ENCODE measurements at places on chromosomes 3 and 15. TPM values are rescaled to one million over a fixed set of nuclear protein-coding genes. Genes with fewer than 3 reads are reported as not detected.
A peak's percentile ranks its signal among the peaks of the same experiment; 100 is the strongest.

Gene REC114
- polyA plus RNA-seq: not detected

Gene DRD3
- not detected for polyA plus RNA-seq

DNA sequence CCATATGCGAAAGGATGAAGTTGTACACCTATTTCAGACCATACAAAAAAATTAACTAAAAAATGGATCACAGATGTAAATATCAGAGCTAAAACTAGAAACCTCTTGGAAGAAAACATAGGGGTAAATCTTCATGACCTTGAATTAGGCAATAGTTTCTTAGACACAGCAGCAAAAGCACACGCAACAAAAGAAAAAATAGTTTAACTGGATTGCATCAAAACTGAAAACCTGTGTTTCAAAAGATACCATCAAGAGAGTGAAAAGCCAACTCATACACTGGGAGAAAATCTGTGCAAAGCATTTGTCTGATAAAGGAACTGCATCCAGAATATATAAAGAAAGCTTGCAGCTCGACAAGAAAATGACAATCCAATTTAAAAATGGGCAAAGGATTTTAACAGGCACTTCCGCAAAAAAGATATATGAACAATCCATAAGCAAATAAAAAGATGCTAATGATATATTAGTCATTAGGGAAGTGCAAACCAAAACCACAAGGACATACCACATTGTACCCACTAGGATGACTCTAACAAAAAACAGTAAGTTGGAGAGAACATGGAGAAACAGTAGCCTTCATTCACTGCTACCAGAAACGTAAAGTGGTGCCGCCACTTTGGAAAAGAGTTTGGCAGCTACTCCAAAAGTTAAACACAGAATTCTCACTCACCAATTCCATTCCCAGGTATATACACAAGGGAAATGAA, 263.1 kb downstream of the ADAMTS17 start:
- DNase-seq: no peak

GRCh38 chr15:57082054-57082728, 163.7 kb downstream of the TCF12 start:
- DNase-seq: peak; percentile 16

- peak; percentile 91 for DNase-seq
Measured at GRCh38 chr15:57375827-57376695, at the start of gene CGNL1. Gene CGNL1 (plus strand): TSS chr15:57376505. CDS start chr15:57438000, 61,495 bp downstream.

GRCh38 chr3:64667887-64668581, 19.8 kb downstream of the ADAMTS9 start:
- no peak for DNase-seq

DNA sequence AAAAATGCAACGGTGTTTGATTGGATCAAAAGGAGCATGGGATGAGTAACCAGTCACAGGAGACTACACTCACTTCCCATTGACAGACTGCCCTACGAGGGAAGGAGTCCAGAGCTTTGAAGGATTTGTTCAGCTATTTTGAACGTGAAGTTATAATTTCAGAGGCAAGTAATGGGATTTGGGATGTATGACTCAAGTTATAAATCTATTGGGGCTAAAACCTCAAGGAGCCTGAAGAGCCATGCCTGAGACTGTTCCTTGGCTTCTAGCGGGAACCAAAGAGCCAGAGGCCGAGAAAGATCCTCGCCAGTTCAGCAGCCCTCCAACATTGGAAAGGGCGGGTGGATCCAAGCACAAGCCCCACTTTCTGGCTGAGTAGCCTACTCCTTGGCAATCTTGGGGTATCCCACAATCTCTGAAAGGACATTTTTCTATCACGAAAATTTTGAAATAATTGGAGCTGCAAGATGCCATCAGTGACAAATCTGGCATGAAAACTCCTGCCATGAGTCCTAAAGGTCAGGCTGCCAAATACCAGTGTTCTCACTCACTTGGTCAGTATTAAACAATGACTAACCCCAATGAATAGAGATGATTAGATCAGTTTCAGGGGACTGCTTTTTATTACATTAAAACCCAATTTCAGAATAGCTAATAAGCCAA, 48.6 kb upstream of the SLCO2A1 start:
- DNase-seq: no peak

Gene ZNF385D
- 1.3 TPM for polyA plus RNA-seq

Gene ABTB1
- 30.8 TPM for polyA plus RNA-seq

Gene SERINC4
- polyA plus RNA-seq: 0.05 TPM

DNA sequence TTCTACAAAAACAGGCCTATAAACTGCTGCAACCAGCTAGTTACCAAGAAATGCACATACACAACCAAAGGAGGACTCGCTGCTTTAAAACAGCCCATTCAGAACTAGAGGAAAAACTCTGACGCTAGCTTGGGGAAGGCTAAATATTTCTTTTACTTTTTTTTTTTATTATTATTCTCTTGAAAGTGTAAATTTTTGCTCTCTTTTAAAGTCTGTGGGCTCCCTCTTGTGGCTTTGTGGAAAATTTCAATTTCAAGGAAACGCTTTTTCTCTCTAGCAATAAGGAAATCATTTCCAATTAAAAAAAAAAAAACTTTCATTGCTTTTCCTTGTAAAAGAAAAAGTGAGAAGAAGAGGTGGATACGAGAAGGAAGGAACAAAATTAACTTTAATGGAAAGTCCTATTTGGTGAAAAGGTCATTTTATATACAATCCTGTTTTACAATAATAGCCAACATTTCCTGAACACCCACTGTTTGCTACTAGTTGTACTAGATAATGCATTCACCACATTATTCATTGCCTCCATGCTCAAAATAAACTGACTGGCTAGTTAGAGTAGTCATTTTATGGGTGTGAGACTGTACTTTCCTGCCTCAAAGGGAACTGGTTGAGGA, 51.2 kb upstream of the SAMMSON start:
- DNase-seq: peak; percentile 12

- DNase-seq: no peak
Measured at GRCh38 chr15:80087104-80087503, 27.6 kb downstream of the ZFAND6 start.

Gene TMEM108
- polyA plus RNA-seq: 5.7 TPM

Gene FGF7
- polyA plus RNA-seq: 0.25 TPM

- DNase-seq: no peak
Measured at GRCh38 chr15:101348643-101349042, 53.6 kb upstream of the SNRPA1 start.
